Immature natural killer cell (primary cell): ENCODE measurements at places on chromosomes 6 and 20. TPM values are rescaled to one million over a fixed set of nuclear protein-coding genes. Genes with fewer than 3 reads are reported as not detected.

Gene EEF1A2
- not detected for polyA plus RNA-seq

Gene BPIFB4
- not detected for polyA plus RNA-seq

Gene CDK19
- 5.2 TPM for polyA plus RNA-seq

Gene PTP4A1
- polyA plus RNA-seq, result 56.5 TPM

Gene TNFRSF6B
- not detected for polyA plus RNA-seq
